ENCODE measurements at places on chromosomes 16 and 17.

DNA sequence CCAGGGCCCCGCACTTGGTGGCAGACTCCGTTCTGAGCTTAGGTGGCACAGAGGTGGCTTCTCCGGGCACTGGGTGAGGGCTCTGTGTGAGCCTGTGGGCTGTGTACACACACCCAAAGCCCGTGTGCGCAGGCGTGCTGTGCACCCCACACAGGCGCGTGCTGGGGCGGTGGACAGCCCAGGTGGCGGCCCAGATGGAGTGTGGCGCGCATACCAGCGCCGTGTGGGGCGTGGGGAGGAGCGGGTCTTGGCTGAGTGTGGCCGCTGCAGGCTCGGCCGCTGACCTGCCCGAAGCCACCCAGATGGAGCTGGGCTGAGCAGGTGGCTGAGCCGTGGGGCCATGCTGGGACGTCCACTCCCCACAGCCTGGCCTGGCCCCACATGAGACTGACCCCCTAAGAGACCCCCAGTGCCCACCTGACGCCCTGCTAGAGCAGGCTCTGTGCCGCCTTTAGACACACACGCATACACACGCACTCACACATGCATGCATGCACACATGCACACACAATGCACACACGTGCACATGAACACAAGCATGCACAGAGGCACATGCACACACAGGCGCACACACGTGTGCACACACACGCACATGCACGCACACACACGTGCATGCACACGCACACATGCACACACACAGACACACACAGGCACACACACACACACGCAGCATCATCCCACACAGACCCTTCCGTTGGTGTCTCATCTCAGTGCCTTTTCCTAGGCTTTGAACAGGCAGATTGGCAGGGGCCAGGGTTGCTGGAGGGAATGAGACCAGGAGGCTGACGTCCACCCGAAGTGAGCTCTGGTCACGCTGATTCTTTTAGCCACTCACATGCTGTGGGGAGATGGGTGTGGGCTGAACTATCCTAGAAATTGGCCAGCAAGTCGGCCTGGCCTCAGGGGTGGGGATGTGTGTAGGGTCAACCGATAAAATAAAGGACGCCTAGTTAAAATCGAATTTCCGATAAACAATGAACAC, 2.1 kb downstream of the PRR35 start:
- no peak for DNase-seq

- DNase-seq: no peak
These were observed 36.5 kb downstream of the GSG1L start for GRCh38 chr16:28027055-28027454.

GRCh38 chr16:26267641-26268040, 575.9 kb downstream of the HS3ST4 start:
- no peak for DNase-seq

DNA sequence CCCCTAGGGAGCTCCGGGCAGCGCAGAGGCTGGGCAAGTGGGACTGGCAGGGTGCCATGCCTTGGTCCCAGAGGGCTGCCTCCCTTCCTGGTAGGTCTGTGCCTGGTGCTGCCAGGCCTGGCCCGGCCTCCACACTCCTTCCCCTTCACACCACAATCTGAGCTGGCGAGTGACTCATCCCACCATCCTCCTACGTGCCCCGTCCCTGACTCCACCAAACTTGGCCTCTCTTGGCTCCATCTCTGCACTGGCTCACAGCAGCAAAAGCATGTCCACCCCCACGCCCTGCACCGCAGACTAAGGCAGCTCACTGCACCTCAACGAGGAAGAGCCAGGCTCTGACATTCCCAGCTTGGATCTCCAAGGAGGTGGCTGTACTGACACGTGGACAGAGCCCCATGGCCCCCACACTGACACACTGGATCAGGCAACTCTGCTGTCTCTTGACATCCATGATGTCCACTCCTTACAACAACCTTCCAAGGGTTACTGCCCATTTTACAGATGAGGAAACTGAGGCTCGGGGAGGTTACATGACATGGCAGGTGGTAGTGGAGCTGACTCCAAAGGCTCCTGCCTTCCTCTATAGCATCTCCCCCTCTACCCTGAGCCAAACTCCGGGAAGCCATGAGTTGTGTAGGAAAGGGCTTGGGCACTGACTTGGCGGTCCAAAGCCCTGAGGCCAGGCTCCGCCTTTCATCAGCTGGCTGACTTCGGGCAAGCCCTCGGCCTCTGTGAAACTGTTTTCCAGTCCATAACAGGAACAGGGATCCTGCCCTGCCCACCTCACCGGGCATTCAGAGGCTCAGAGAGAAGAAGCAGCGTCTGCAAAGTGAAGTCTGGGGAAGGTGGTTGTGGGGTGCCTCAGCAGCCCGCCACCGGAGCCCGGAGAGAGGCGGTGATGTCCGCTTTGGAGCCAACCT, 20.1 kb upstream of the KRT19 start:
- DNase-seq: peak; percentile 85

- DNase-seq: no peak
These were observed 70.8 kb downstream of the MMD start for GRCh38 chr17:55350825-55351205.

- DNase-seq: no peak
These were observed 841 bp downstream of the TEKT5 start for GRCh38 chr16:10693889-10694288.

GRCh38 chr17:81171941-81172340, 5.9 kb upstream of the AATK start:
- no peak for DNase-seq

GRCh38 chr16:1309888-1310831, 724 bp downstream of the UBE2I start:
- no peak for DNase-seq

GRCh38 chr16:64470916-64471315, 650.9 kb downstream of the CDH11 start:
- DNase-seq: no peak

GRCh38 chr16:30697264-30698138, 1.5 kb upstream of the SRCAP start:
- DNase-seq: no peak

- DNase-seq: no peak
These were observed 538.2 kb upstream of the CDH5 start for GRCh38 chr16:65828296-65828695.

- no peak for DNase-seq
These were observed 78.0 kb upstream of the AMZ2 start for GRCh38 chr17:68169840-68170239.

DNA sequence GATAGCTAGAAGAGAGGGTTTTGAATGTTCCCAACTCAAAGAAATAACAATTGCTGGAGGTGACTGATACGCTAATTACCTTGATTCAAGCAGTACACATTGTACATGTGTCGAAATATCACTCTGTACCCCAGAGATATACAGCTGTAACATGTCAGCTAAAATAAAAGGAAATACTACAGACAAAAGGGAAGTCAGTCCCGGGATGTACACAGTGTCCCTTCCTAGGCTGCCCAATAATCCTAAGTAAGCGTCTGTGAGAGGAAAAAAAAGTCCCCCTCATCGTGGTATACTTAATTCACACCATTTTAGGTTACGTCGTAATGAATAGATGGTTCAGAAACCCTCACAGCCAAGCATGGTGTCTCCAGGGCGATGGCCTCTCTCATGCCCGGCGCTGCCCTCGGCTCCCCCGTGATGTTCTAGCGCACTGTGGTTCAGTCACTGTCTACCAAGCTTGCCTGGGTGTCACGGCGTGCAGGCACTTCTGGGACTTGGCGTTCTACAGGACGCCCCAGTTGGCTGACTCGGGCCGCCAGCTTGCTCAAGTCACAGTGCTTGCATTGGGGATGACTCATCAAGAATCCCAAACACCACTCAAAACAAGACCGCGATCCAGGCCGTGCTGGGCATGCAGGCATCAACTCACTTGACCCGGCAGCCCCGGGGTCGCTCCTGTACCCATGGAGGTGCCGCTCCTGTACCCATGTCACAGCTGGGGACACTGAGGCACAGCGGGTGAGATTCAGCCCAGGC, 27.6 kb downstream of the CCDC40 start:
- DNase-seq: no peak

DNA sequence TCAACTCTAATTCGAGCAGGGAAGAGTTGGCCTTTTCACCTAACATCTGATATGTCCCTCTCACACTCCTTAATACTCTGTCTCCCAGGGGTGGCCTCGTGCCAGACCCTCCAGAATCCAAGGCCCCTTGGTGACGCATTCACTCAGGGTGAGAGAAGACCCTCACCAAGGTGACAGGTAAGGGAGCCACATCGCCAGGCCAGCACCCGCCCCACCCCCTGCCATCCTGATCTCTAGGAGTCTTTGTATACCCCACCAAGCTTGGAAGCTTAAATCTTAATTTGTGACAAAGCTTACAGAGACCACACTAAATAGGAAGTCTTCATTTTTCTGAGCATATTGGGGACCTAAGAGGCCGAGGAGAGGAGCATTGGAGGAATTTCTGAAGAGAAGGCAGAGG, 286.1 kb downstream of the IRF8 start:
- no peak for DNase-seq

DNA sequence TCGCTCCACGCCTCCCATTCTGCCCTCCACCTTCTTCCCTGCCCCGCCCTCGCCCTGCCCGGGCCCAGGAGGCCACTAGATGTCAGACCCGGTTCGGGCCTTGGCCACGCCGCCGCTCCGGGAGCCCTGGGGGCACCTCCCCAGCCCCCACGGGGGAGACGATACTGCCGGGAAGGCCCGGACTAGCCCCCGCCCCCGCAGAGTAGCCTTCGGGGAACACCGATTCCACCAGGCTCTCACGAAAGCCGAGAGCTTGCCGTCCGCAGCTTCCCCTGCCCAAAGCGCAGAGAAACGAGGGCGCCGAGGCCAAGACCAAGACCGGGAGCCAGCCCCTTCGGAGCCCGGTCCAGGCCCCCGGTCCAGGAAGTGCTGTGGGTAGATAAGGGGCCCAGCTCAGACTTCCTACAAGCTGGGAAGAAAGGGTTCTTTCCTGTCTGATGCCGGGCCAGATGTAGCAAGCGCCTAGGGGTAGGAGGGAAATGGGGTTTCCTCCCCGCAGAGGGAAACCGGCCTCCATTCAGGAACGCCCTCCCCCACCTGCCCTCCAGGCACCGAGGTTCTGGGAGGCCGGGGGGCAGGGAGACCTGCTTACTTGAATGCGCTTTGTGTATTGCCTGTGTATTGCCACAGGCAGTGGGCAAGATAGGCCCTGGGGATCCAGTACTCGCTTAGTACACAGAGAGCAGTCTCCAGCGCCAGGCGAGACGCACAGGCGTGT, 806 bp upstream of the CYB561 start:
- peak; percentile 80 for DNase-seq

DNA sequence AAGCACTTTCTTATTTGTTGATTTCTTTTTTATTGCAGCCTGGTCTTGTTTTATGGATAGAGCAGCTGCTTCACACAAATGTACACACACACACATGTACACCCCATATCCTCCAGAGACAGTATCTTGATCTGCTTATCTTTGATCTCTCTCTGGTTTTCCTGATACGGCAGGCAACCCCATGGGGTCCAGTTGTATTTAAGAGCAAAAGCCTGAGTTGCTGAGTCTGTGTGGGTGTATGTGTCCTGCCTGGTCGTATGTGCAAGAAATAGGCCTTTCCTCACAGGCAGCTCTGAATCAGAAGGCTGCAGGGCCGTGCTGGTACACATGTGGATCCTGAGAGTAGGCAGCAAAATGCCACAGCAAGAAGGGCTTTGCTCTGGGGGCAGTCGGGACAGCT, 14.6 kb upstream of the LGALS9 start:
- no peak for DNase-seq

DNA sequence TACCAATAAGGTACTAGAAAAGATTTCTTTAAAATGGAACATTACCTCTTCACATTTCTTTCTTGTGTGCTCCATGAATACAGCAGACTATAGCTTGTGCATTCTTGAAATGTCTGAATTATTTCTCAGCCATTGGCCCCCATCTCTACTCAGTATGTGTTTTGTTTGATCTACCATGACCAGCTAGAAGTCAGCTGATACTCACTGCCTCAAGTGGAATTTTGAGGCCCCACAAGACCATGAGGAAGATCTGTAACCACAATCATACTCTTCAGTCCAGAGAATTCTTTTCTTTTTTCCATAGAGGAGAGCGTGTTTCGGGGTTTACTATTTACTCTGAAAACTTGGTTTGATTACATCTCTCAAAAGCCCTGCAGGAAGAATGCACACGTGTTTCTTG, 319.1 kb downstream of the TOX3 start:
- no peak for DNase-seq

DNA sequence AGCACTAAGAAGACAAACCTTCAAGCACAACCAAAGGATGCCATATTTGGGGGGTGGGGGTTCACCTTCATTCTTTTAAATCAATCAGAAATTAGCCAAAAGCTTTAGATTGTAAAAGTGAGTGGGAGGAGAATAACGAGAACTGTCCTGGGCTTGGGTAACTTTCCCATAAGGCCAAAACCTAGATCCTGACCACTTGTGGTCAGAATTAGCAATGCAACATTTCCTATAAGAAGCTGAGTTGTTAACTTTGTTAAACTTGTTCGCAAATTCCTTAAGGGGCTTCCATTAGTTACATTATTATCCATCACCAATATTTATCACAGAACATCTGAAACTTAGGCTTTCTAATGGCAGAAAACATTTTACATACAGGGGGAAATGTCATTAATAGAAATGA, 25.1 kb downstream of the STAT5B start:
- DNase-seq: no peak

GRCh38 chr17:74713171-74713755, 540 bp upstream of the CD300LF start:
- no peak for DNase-seq

- DNase-seq: no peak
These were observed 11.3 kb downstream of the RBL2 start for GRCh38 chr16:53445534-53445933.

DNA sequence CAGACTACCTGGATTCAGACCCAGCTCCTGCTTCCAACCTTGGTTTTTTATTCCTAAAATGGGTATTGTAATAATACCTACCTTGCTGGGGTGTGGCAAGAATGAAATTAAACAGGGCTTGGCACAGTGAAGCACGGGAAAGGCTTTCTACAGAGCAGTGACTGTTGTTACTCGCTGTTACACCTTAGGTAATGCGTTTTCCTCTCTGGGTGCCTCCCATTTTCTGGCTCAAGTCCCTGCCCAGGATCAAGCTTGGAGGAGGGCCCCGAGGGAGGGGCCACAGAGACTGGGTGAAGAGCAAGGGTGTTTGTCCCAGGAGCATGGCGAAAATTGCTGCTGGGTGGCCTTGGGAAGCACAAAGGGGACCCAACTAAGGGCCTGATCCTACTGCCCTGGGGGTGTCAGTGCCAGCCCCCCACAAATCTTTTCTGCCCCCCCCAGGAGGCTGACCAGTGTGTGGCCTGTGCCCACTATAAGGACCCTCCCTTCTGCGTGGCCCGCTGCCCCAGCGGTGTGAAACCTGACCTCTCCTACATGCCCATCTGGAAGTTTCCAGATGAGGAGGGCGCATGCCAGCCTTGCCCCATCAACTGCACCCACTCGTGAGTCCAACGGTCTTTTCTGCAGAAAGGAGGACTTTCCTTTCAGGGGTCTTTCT, 13.3 kb downstream of the MIEN1 start:
- DNase-seq: no peak
